ENCODE measurements at places on chromosomes 3 and 15.

- no peak for DNase-seq
Measured at GRCh38 chr3:22988566-22988965, 214.6 kb upstream of the UBE2E2 start.

GRCh38 chr3:56321892-56322291 lies 146.4 kb downstream of the ERC2 start:
- no peak for DNase-seq

GRCh38 chr15:63284335-63284734 lies 6.9 kb downstream of the APH1B start:
- no peak for DNase-seq

DNA sequence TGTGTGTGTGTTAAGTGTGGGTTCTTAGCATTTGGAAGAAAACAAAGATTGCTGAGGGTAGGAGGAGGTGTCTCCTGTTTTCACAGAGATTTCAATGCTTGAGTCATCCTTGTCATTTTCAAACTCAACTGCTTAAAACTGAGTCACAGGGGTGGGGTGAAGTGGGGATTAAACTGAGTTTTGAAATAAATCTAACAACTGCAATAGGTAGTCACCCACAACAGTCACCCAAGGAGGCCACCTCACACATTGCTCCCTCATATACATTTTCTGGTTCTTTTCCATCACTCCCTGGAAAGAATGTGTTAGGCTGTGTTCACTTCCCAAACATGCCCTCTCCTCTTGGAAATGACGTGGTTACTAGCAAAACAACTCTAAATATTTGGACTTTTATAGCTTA lies 187.7 kb upstream of the CMC1 start:
- DNase-seq = no peak

DNA sequence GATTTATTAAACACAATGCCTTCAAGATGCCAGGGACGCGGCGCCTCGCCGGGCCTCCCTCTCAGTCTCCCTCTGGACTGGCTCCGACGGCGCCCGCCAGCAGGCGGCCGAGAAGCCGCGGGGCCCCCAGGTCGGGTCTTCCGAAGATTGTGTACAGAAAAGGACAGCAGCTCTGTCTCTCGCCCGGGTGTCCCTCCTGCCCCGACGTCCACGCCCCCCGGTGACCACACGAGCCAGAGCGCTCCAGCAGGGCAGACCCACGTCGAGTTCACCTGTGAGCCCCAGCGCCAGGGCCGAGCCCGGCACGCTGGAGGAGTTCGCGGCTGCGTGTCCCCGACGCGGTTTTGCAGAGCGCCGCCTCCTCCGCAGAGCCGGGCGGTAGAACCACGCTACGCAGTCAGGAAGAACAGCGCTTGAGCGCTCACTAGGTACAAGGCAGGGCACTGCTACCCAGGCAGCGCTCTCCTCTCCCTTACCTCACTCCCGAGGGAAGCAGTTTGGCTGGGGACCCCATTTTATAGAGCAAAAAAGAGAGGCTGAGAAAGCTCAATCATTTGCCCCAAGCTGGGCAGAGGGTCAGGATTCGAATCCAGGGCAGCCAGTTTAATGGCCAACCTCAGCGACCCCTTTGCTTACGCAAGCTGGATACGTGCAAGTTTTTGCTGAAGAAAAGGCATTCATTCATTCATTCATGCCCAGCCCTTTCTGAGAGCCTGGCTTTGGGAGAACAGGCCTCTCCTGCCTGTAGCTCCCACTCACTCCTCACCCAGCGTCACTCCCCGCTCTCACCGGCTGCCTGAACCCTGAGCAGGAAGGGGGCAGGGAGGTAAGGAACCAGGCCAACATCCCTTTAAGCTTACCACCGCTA lies 3.0 kb upstream of the TLE3 start:
- DNase-seq = no peak

- DNase-seq = no peak
Measured at GRCh38 chr3:4033296-4033695, 234.1 kb downstream of the LRRN1 start.
